ENCODE measurements at places on chromosomes 1 and 21.
A peak's percentile ranks its signal among the peaks of the same experiment; 100 is the strongest.

DNA sequence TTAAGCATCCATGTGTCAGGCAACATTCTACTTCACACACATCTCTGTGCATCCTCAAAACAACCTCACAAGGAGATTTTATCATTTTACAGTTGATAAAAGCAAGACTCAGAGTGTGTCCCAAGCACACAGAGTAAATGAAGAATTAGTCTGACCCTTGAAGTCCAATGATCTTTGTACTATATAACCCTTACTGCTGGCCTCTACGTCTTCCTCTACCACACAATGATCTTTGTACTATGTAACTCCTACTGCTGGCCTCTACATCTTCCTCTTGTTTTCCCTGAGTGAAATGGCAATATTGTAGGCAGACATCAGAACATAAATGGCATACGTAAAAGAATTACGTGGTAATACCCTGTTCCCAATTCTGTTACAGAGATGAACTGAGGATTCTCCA is 55.3 kb downstream of the AHCTF1 start:
- H3K4me3 ChIP-seq = no peak overlapping the region
- DNase-seq = no peak
- H3K4me1 ChIP-seq = peaks cover 6% of the 10 kb centered on the region
- no peaks in the 10 kb centered on the region for H3K27me3 ChIP-seq
- no peak overlapping the region for H3K27ac ChIP-seq
- H3K36me3 ChIP-seq = peaks cover 47% of the 10 kb centered on the region

GRCh38 chr1:94807742-94808491 is 12.2 kb upstream of the SLC44A3 start:
- peaks cover 19% of the 10 kb centered on the region for H3K27me3 ChIP-seq
- H3K4me3 ChIP-seq = no peak overlapping the region
- peak overlapping the region; percentile 24 for H3K27ac ChIP-seq

- no peaks in the 10 kb centered on the region for H3K36me3 ChIP-seq
- peaks cover 18% of the 10 kb centered on the region for H3K4me1 ChIP-seq
- peaks cover 65% of the 10 kb centered on the region for H3K27me3 ChIP-seq
- peak; percentile 56 for DNase-seq
- peak within 1 kb of the TSS; percentile 74 for H3K4me3 ChIP-seq
Measured at GRCh38 chr1:227318016-227318852, at the start of gene CDC42BPA. Gene CDC42BPA, minus strand, starts transcription at chr1:227318492. Its CDS starts 1,310 bp downstream, at chr1:227317182.

- DNase-seq = no peak
- H3K36me3 ChIP-seq = peaks cover 9% of the 10 kb centered on the region
- no peak overlapping the region for H3K4me3 ChIP-seq
- H3K27ac ChIP-seq = no peak overlapping the region
- H3K27me3 ChIP-seq = peaks cover 14% of the 10 kb centered on the region
- no peaks in the 10 kb centered on the region for H3K4me1 ChIP-seq
Measured at GRCh38 chr1:46556822-46557221, 5.4 kb upstream of the KNCN start.

DNA sequence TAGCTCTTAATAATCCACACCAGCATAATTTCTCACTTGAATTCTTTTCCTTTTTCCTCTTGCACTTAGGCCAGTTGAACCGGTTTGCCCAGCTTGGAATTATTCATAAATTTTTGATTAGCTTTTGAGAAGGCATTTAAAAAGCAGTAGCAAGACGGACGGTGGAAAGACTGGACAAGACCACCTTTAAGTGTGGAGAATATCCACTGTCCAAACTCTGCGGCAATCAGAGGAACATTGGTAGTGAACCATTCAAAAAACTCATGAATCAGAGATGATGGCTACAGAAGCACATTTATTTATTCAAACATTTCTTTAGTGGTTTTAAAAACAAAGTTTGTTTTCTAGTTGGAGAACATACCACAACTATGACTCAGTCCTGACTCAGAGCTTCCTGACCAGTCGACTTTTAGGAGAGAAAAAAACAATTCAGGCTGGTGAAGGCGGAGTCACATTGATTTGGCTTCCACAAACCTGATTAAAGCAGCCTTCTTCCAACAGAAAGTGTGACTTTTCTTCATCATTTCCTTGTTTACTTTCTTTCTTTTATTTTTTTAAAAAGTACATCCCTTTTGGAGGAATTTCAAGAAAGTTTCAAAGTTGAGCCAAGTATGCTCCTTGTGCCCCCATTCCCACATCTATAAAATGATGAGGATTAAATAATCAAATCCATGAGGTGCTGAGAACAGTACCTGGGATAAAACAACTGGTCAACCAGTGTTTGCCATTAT is 128.8 kb downstream of the ADSS2 start:
- peaks cover 69% of the 10 kb centered on the region for H3K4me1 ChIP-seq
- DNase-seq = peak; percentile 44
- peak overlapping the region; percentile 87 for H3K27ac ChIP-seq
- H3K36me3 ChIP-seq = peaks cover 12% of the 10 kb centered on the region
- no peak overlapping the region for H3K4me3 ChIP-seq
- no peaks in the 10 kb centered on the region for H3K27me3 ChIP-seq

DNA sequence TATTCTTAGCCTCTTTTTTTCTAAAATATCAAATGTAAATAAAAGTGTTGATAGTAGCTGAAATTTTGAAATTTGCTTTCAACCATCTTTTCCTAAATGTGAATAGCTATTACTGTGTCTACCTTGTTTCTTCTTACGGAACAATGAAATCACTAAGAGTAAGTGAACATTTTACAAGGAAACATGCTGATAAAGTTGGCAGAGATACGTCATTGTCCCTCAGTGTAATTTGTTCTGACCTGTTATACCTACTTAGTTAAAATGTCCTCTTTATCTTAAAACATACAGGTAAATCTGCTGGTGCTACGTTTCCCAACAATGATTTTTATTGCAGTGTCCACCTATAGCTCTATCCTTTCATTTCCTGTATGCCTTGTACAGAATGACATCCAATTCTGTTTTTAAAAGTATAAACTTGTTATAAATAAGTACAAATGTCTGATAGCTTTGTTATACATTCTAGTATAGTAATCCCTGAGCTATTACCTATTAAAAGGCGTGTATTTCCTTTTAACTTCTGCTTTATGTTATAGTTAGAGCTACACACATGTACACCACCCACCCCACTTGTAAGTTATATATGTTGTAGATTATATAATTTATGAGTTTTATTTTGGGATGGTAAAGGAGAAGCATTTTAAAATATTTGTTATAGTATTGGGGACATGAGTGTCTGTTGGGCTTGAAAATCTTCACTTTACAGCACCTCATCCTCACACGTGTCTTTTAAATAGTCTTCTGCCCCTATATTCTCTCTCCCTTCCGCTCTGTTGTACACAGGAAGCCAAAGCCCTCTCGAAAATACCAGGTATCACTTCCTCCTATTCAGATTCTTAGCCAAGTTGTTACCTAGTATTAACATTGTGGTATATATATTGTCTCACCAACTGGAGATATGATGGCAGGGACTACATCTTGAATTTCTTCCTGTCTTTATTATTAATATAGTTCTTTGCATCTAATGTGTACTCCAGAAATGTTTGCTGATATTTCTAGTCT is 25.2 kb downstream of the LAMC1 start:
- no peak overlapping the region for H3K4me3 ChIP-seq
- peaks cover 38% of the 10 kb centered on the region for H3K27me3 ChIP-seq
- peaks cover 5% of the 10 kb centered on the region for H3K4me1 ChIP-seq
- no peaks in the 10 kb centered on the region for H3K36me3 ChIP-seq
- DNase-seq = no peak

DNA sequence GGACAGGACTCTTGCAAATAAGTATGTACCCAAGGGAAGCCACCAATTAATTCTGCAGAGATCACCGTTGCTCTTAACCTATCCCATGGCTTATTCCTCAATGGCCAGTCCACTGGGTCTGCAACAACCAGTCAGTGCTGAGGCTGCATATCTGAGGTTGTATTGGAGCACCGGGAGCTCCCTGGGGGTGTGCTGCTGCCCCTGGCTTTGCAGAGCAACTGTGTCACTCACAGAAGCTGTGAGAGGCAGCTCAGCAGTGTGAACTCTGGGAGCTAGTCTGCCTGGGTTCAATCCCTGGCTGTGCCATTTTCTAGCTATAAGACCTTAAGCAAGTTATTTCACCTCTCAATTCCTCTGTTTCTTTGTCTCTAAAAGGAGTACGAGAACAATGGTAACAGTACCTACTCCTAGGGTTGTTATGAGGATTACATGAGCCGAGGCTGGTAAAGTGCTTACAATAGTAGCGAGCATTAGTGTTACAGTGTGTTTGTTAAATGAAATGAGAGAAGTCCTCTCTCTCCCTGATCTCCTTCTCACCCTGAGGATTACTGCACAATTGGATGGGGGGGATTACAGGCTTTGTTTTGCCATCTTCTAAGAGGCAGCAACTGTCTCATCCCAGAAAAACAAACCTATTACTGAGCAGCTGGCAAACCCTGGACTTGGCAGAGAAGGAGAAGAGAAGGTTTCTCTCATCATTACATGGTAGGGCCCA is 3.6 kb downstream of the RXRG start:
- no peak overlapping the region for H3K4me3 ChIP-seq
- no peaks in the 10 kb centered on the region for H3K36me3 ChIP-seq
- peaks cover 37% of the 10 kb centered on the region for H3K27me3 ChIP-seq
- H3K4me1 ChIP-seq = no peaks in the 10 kb centered on the region
- no peak for DNase-seq

- no peak overlapping the region for H3K4me3 ChIP-seq
- no peaks in the 10 kb centered on the region for H3K36me3 ChIP-seq
- H3K27ac ChIP-seq = no peak overlapping the region
Measured at GRCh38 chr1:220852408-220852807, 26.8 kb upstream of the HLX start.

- DNase-seq = no peak
- H3K27me3 ChIP-seq = no peaks in the 10 kb centered on the region
- H3K4me1 ChIP-seq = peaks cover 9% of the 10 kb centered on the region
- H3K36me3 ChIP-seq = peaks cover 34% of the 10 kb centered on the region
- H3K27ac ChIP-seq = no peak overlapping the region
- H3K4me3 ChIP-seq = no peak overlapping the region
Measured at GRCh38 chr1:158978730-158979129, 31.0 kb upstream of the IFI16 start.

- no peaks in the 10 kb centered on the region for H3K27me3 ChIP-seq
- no peaks in the 10 kb centered on the region for H3K4me1 ChIP-seq
- H3K36me3 ChIP-seq = peaks cover 13% of the 10 kb centered on the region
- H3K27ac ChIP-seq = no peak overlapping the region
- no peak overlapping the region for H3K4me3 ChIP-seq
- DNase-seq = no peak
Measured at GRCh38 chr1:53038566-53038965, 23.4 kb upstream of the PODN start.

GRCh38 chr1:28890836-28891235 is 23.5 kb upstream of the EPB41 start:
- H3K36me3 ChIP-seq = peaks cover 12% of the 10 kb centered on the region
- H3K4me1 ChIP-seq = peaks cover 40% of the 10 kb centered on the region
- no peaks in the 10 kb centered on the region for H3K27me3 ChIP-seq
- no peak for DNase-seq

DNA sequence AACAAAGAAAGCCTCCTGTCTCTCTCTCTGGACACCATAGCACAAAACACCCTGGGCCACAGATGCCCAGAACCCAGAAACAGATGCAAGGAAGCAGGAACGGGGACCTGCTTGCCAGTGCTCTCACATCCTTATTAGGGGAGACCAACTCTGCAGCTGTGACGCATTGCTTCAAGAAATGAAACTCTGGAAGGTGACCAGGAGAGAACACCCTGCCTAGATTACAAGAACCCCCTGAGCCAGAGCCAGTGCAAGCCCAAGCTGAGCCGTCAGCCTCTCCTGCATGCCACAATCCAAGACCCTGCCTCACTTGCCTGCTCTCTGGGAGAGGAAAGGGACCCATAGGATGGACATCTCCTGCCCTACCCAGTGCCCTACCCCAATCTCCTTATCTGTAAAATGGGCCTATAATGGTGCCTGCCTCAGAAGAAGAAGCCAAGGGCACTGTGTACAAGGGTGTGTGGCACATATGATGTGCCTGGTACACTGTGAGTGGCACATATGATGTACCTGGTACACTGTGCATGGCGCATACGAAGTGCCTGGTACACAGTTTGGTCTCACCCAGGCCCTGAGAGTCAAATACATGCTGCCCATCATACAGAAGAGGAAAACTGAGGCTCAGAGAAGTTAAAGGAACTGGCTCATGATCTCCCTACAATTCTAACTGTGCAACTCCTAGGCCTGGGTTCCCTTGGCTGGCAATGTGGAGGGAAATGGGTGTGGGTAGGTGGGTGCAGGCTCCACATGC is 16.8 kb upstream of the FAM131C start:
- H3K27ac ChIP-seq = no peak overlapping the region
- H3K4me1 ChIP-seq = no peaks in the 10 kb centered on the region
- H3K27me3 ChIP-seq = peaks cover 44% of the 10 kb centered on the region

DNA sequence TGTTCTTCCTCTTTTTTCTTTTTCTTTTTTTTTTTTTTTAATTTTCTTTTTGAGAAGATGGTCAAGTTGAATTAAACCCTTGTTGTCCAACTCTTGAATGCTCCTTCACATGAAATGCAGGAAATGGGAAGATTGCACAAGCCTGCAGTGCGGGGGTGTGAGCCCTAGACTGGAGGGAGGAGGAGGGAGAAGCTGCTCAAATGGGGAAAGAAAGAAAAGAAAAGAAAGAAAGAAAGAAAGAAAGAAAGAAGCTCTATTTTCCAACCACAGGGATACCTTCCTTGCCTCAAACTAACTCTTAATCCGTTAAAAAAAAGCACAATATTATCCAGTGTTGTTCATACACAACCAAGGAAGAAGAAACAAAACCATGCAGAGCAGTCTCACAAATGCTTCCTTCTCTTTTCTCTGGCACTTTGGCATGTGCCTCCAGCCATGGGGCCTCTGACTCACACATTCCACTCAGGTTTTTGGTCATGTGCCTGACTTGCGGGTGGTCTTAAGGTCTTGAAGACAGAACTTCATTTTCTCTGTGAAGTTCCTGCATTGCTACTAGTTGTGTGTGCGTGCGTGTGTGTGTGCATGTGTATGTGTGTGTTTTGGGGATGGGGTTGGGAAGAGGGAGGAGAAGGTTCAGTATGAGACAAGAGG is 276.1 kb downstream of the RPS6KC1 start:
- no peaks in the 10 kb centered on the region for H3K27me3 ChIP-seq
- H3K36me3 ChIP-seq = no peaks in the 10 kb centered on the region
- no peak overlapping the region for H3K27ac ChIP-seq

DNA sequence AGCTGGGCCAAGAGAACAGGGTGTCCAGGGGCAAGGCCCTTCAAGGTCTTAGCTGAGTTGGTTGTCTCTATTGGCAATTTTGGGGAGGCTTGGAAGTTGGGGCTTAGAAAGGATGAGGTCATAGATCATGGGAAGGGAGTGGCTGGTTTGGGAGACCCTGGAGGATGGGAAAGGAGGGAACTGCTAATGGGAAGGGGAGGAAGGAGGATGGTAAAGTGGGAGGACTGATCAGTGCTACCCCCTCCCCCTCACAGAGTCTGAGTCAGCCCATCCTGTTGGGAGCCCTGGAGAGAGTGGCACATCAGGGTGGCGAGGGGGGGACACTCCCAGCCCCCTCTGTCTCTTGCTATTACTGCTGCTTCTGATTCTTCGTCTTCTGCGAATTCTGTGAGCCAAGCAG is 5.1 kb downstream of the EFNA4 start:
- H3K27ac ChIP-seq = no peak overlapping the region
- peaks cover 21% of the 10 kb centered on the region for H3K27me3 ChIP-seq
- peaks cover 14% of the 10 kb centered on the region for H3K36me3 ChIP-seq
- H3K4me3 ChIP-seq = no peak overlapping the region
- no peak for DNase-seq
- peaks cover 46% of the 10 kb centered on the region for H3K4me1 ChIP-seq
